ENCODE measurements at places on chromosomes 13 and 19. TPM values are rescaled to one million over a fixed set of nuclear protein-coding genes. Genes with fewer than 3 reads are reported as not detected.
A peak's percentile ranks its signal among the peaks of the same experiment; 100 is the strongest.

- peak; percentile 92 for DNase-seq
Measured at GRCh38 chr13:26186118-26186870, 35.8 kb downstream of the RNF6 start.

GRCh38 chr19:42276821-42277220 is 7.8 kb downstream of the CIC start:
- peak; percentile 74 for DNase-seq

DNA sequence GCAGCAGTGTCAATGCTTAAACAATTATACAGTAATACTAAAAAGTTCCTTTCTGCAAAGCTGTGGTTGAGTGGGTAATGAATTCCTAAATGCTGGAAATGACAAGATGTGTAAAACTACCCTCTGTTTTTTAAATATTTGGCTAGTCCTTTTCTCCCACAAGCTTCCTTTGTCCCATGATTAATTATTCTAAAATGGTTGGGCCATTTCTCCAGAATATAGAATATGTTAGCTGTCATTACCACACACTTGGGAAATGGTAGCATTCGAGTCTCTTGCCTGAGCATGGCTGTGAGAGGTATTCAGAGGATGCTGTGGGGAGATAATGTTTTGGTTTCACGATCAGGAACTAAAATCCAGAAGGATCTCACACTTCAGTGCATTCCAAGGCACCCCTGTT is 1185.8 kb downstream of the UQCRFS1 start:
- no peak for DNase-seq

DNA sequence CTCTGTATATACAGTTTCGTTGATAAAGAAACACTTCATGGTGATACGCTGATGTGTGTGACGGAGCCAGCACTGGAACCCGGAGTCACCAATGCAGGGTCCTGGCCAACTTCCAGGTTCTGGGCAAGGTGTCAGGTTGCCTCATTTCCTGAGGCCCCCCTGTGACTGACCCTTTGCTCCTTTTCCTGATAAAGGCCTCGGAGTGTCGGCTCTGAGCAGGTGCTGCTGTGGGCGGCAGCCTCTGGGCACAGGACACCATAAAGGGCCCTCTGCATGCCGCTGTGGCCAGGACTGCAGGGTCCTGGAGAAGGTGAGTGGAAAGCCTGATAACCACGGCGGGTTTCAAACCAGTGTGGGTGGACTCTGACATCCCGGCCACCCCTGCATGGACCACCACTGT is 17.3 kb upstream of the MYDGF start:
- no peak for DNase-seq

Gene CCDC159
- 4.0 TPM for total RNA-seq

GRCh38 chr13:55963934-55964333 is 1176.8 kb upstream of the PRR20A start:
- DNase-seq, result no peak

DNA sequence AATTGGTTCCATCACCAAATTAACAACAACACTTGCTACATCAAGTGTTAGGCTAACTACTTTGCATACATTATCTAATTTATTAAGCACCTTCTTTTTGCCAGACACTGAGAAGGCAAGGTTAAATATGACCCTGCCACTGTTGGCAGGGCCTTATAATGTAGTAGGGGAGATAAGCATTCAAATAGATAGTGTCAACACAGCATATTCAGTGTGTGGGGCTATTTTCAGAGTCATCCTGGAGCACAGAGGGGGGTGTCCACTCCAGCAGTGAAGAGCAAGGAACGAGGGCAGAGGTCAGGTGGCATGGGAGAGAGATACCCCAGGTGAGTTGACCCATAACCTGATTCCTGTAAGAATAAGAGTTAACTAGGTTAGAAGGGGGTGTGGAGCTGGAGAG is 121.6 kb downstream of the COG6 start:
- DNase-seq, result no peak

DNA sequence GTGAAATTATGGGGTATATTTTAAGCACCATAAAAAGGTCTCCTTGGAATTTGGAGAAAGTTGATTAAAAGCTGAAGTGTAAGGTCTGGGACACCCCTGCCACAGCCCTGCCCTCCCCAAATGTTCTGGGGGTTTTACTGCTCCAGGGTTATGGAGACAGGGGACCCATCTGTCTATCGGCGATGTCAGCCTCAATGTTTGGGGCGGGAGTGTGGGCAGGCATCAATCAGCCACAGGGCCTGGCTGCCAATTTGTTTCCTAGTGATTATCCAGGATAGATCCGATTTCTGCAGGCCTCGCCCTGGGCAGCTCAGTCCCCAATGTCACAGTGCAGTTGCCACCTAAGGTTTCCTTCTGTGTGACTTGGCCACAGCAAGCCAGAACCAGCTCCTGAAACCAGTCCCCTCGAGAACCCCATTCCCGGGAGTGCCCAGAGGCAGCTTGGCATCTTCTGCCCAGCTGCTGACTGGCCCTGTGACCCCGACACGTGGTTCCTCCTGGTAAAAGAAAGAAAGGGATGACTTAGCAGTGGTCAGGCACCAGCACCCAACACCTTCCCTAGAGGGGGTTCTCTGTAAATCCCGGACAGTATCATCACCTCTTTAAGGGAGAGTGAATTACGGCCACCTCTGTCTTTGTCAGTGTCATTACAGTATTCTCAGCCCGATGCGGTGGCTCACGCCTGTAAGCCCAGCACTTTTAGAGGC is 41.6 kb downstream of the MYO9B start:
- no peak for DNase-seq

All from mammary epithelial cell (primary cell).